ENCODE measurements at places on chromosomes 7 and 10. TPM values are rescaled to one million over a fixed set of nuclear protein-coding genes. Genes with fewer than 3 reads are reported as not detected.

The NPSR1 gene
- total RNA-seq, result not detected

The FAM25A gene
- not detected for total RNA-seq

The VAX1 gene
- total RNA-seq, result not detected

The ZNF680 gene
- 50.3 TPM for total RNA-seq

The GBX1 gene
- not detected for total RNA-seq

The CACNB2 gene
- total RNA-seq, result 7.5 TPM

DNA sequence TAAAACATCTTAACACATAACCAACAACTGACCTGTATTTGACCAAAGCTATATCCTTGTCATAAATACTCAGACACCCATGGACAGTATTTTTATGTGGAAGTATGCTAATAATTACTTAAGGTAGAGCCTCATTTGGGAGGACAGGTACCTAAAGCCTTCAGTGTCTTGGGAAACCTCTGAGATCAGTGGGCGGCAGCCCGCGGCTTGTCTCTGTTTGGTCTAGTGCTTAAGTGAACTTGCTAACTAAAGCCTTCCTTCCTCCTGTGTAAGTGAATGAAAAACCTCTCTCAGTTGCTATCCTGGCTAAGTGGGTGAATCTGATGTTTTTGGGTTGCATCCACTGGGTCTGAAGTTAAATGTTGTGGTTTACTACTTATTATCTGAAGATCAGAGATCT, 144.5 kb upstream of the AGR3 start:
- peak; percentile 44 for DNase-seq

DNA sequence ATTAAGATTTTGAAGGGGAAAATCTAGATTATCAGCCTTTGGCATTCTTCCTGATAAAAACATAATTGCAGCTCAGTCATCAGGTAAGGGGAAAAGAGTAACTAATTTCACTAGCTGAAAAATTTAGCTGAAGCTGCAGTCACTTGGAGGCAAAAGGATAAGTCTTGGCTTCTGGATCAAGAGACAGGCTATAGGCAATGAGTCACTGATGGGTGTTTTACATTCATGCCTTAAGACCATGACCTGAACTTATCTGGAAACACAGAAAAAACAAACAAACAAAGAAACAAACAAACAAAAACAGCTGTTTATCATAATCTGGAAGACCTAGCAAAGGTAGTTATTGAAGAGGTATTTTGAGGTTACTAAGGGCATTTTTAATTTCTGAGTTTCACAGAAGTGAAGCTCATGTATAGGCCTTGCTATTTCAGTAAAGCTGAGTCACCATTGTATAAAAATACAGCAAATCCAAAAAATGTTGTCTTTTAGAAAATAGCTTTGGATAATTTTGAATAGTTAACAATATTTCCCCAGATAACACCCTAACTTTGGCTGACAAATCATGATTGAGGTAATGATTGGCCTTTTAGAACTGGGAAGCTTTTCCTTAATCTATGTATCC, 40.3 kb downstream of the ZNF22 start:
- DNase-seq, result no peak

DNA sequence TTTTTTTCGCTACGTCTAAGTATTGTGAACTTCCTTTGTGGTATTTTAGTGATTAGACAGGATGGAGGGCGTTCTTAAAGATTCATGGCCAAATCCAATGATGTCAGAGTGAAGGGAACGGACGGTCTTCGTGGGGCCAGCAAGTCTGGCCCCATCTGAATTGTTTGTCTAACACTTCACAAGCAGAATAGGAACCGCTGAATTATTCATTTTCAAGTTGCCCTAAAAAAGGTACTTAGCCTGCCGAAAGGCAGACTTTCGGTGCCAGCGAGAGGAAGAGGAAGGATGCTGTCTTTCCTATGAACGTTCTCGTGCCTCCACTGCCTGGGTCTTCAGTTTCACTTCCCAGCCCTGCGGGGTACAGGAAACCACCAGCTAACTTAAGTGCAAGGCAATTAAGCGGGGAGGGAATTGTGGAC, 145.7 kb upstream of the SH2B2 start:
- DNase-seq, result no peak

- DNase-seq, result no peak
These were observed 83.5 kb downstream of the ADK start for GRCh38 chr10:74234569-74234968.

- DNase-seq, result no peak
These were observed 20.8 kb downstream of the SPOCK2 start for GRCh38 chr10:72067463-72068125.

- no peak for DNase-seq
These were observed 2.4 kb downstream of the MKX start for GRCh38 chr10:27743012-27743876.
